ENCODE measurements at places on chromosomes 7 and 10.

DNA sequence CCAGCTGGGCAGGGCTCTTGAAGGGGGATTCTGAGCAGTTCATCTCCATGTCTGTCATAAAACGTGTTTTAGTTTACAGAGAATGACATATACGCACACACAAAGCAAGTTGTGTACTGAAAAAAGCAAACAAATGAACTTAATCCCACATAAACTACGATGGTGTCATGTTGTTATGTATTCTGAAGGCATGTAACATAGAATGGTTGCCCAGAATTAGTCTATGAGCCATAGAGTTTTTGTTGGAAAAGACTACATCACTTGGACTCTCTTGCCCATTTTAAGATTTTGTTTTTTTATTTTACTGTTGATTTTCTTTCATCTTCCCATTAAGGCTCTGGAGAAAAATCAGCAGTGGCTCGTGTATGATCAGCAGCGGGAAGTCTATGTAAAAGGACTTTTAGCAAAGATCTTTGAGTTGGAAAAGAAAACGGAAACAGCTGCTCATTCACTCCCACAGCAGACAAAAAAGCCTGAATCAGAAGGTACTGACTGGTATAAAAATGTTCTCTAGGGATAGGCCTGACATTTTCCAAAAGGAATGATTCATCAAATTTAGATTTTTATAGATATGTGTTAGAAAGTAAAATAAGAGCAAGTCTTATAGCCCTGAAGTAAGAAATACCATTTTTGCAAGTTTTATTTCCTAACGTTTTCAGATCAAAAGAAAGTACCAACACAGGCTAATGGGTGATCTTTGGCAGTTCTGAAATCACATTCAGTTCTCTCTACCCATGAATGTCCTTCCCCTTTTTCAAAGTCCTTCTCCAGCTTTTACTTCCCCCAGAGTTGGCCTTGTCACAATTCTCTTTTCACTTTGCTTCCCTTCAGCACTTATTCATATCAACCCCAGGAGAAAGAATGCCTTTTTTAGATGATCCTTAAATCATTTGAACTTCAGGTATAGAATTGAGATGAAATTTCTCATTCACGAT, 18.9 kb downstream of the CEP55 start:
- DNase-seq = no peak

DNA sequence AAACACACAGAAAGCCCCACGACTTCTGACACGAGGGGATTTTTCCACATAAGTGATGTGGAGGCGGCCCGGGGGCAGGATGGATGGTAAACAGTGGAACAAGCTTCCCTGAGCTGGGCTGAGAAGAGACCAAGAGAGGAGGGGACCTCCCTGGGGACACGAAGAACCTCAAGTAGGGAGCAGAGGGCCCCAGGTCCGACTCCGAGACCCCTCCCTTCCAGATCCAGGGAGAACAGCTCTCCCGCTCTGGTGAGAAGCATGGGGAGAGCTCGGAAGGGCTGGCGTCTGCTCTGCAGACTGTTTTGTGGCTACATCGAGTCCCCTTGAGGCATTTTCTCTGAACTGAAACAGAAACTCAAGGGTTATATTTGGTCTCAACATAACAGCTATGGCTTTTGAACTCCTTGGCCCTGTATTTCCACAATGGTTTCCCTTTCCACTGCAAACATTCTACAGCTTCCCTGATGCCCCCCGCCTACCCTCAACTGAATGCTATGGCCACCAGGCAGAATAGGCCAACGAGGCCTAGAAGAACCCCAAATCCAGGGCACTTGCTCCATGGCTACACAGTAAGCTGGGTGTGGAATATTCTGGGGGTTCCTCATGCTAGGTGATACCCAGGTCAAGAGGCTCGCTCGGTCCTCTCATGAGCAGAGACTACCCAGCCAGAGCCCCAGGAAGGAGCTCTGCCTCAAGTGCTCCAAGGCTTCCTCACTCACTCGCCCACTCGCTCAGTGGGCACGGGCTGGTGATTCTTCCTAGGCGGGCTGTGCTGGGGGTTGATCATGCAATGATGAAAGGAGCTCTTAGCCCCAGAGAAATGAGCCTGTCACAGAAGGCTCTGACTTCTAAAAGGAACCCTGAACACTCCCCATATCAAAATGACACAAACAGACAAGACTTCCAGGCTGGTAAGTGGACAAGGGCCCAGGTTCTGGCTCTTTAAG, 47.5 kb downstream of the FAM53B start:
- no peak for DNase-seq

GRCh38 chr7:23011222-23011924, 2.6 kb downstream of the HYCC1 start:
- no peak for DNase-seq

GRCh38 chr7:29508608-29509007, 55.0 kb upstream of the PRR15 start:
- no peak for DNase-seq

GRCh38 chr7:99623091-99623693, 6.4 kb downstream of the ZSCAN25 start:
- DNase-seq = no peak

Data from GM23338 (cell line).